ENCODE measurements at places on chromosomes 11 and 22. TPM values are rescaled to one million over a fixed set of nuclear protein-coding genes. Genes with fewer than 3 reads are reported as not detected.

Gene DDIAS
- total RNA-seq: 5.0 TPM

Gene SMPD1
- total RNA-seq: 23.2 TPM

Gene FBLN1
- 0.09 TPM for total RNA-seq

Gene DBX1
- total RNA-seq: not detected

Gene MED15
- total RNA-seq: 28.2 TPM

Gene MPPED2
- under 0.01 TPM for total RNA-seq

Gene SLC22A25
- total RNA-seq: not detected

Gene CCDC15
- total RNA-seq: 1.6 TPM

Gene TESMIN
- total RNA-seq: 0.54 TPM

Gene FAM180B
- 0.09 TPM for total RNA-seq

Gene CD44
- total RNA-seq: 74.4 TPM

Gene DLG2
- total RNA-seq: 0.54 TPM

Gene FGF3
- not detected for total RNA-seq
